ENCODE measurements at places on chromosomes 16 and 17. TPM values are rescaled to one million over a fixed set of nuclear protein-coding genes. Genes with fewer than 3 reads are reported as not detected.

The HEATR3 gene
- total RNA-seq: 29.4 TPM

The NHLRC4 gene
- 1.5 TPM for total RNA-seq

The SLC13A2 gene
- total RNA-seq: not detected

The MYO15B gene
- 4.2 TPM for total RNA-seq

The PRCD gene
- 1.2 TPM for total RNA-seq

The KIFC3 gene
- 69.2 TPM for total RNA-seq

The CDRT4 gene
- total RNA-seq: 4.0 TPM

The ADAMTS18 gene
- under 0.01 TPM for total RNA-seq

The CDH11 gene
- total RNA-seq: 803 TPM

The TBC1D3G gene
- total RNA-seq: not detected

The FAM171A2 gene
- total RNA-seq: 3.4 TPM

The KRT12 gene
- total RNA-seq: not detected

The SLC5A11 gene
- not detected for total RNA-seq

The AKAP10 gene
- 33.2 TPM for total RNA-seq

The CDK3 gene
- total RNA-seq: 5.2 TPM

The NPIPA3 gene
- total RNA-seq: 0.59 TPM

The CCL3 gene
- total RNA-seq: not detected

The IST1 gene
- total RNA-seq: 206 TPM

The TRIM72 gene
- total RNA-seq: not detected

The MT1F gene
- not detected for total RNA-seq

The FOXL1 gene
- total RNA-seq: 1.8 TPM

The GRIN2C gene
- 0.18 TPM for total RNA-seq

The IRX6 gene
- total RNA-seq: not detected

The TP53TG3F gene
- total RNA-seq: not detected

The USP7 gene
- total RNA-seq: 85.8 TPM

The HBQ1 gene
- not detected for total RNA-seq

The TBC1D3H gene
- total RNA-seq: not detected

The CRHR1 gene
- total RNA-seq: not detected

The GPR142 gene
- total RNA-seq: not detected

The SLC5A10 gene
- total RNA-seq: not detected

The CSH2 gene
- not detected for total RNA-seq

The MYH11 gene
- total RNA-seq: under 0.01 TPM

The LASP1 gene
- total RNA-seq: 231 TPM

The KCNJ12 gene
- total RNA-seq: 1.5 TPM

The KRTAP4-6 gene
- total RNA-seq: not detected

The SLC22A31 gene
- total RNA-seq: 8.6 TPM

The TNS4 gene
- not detected for total RNA-seq

The OR3A2 gene
- total RNA-seq: not detected

The NLRC5 gene
- total RNA-seq: 34.4 TPM

The KRT28 gene
- total RNA-seq: not detected

The SHISA6 gene
- not detected for total RNA-seq

The CEP295NL gene
- total RNA-seq: 0.89 TPM

The ODAD4 gene
- total RNA-seq: 0.30 TPM

The TMEM100 gene
- 0.23 TPM for total RNA-seq

The DOC2A gene
- not detected for total RNA-seq

The KRT27 gene
- not detected for total RNA-seq

The TP53TG3 gene
- total RNA-seq: not detected

The NFE2L1 gene
- 233 TPM for total RNA-seq

The TUBG2 gene
- total RNA-seq: 13.2 TPM

The TERF2IP gene
- total RNA-seq: 55.6 TPM

The BCO1 gene
- total RNA-seq: not detected
